ENCODE measurements at places on chromosomes 5 and 9.

- peak; percentile 2 for DNase-seq
These were observed 74.3 kb downstream of the KIAA0825 start for GRCh38 chr5:94544031-94544650.

DNA sequence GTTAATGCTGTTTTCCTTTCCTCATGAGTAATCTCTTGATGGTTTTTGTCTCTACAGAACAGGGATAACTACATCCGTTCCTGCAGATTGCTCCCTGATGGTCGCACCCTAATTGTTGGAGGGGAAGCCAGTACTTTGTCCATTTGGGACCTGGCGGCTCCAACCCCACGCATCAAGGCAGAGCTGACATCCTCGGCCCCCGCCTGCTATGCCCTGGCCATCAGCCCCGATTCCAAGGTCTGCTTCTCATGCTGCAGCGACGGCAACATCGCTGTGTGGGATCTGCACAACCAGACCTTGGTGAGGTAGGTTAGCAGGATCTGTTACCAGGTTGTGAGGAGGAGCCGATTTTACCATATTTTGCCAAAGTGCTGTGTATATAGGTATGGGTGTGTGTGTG, 148.2 kb downstream of the TLE4 start:
- no peak for DNase-seq

DNA sequence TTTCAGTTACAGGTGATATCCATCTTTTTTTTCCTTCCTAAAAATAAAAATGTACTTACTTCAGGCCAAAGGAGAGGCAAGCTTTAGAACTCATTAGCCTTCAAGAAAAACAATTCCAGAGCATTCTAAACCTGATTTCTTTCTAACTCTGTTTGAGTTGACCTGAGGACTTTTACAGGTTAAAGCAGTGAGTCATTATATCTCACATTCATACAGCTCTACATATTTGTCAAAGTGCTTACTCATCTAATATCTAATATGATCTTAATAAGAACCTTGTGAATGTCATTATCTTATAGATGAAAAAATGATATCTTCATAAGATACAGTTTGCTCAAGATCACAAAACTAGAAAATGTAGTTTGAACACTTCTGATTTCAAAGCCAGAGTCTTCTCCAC, 149.2 kb upstream of the CDKN2B start:
- DNase-seq = no peak

GRCh38 chr9:34457266-34458012, 931 bp downstream of the FAM219A start:
- peak; percentile 65 for DNase-seq

DNA sequence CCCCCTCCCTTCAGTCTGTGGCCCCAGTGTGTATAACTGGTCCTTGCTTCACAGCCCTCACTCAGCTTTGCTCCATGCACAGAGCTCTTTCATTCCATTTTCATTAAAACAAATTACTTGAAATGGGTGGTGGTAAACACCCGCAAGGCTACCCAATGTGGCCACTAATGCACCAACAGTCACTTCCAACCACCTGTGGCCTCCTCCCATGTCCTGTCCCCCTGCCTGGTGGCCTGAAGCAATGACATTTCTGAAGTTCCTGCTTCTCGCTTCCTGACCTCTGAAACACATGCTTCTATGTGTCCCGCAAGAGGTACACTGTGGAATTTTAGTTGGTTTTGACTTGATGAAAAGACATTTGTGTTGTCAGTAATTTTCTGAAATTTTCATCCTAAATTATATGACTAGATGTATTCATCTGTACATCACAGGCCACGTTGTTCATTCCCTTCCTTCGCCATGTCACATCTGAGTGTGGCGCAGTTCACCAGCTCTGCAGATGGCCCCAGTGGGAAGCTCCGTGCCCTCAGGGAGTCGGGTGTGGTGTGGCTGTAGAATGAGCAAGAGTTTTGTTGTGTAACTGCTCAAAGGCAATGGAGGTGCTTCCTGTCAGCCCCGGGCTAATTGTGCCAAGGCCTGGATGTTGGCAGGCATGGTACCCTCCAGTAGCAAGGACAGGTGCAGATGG, 9.6 kb downstream of the ROPN1L start:
- DNase-seq = no peak

GRCh38 chr9:81607593-81608288, 81.6 kb downstream of the TLE1 start:
- no peak for DNase-seq

- no peak for DNase-seq
These were observed 29.3 kb upstream of the UNC5A start for GRCh38 chr5:176781054-176781375.

- no peak for DNase-seq
These were observed 45.8 kb upstream of the PRDM9 start for GRCh38 chr5:23461576-23461975.

DNA sequence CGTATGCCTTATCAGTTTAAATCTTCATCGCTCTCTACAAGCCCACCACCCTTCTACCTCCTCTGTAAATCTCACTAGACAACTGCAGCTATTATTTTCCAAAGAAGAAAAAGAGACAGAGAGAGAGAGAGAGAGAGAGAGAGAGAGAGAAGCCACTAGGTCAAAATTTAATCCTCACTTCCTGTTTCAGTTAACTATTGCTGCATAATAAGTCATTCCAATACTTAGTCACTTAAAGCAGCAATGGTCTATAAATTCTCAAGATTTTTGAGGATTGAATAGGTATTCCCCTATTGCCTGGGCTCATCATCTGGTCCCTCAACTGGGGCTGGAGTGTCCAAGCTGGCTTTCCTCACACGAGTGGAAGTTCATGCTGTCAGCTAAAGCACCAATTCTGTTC, 68.8 kb downstream of the ITGA1 start:
- DNase-seq = no peak

Data from fibroblast of gingiva (primary cell).